ENCODE measurements at places on chromosomes 1 and 21.

DNA sequence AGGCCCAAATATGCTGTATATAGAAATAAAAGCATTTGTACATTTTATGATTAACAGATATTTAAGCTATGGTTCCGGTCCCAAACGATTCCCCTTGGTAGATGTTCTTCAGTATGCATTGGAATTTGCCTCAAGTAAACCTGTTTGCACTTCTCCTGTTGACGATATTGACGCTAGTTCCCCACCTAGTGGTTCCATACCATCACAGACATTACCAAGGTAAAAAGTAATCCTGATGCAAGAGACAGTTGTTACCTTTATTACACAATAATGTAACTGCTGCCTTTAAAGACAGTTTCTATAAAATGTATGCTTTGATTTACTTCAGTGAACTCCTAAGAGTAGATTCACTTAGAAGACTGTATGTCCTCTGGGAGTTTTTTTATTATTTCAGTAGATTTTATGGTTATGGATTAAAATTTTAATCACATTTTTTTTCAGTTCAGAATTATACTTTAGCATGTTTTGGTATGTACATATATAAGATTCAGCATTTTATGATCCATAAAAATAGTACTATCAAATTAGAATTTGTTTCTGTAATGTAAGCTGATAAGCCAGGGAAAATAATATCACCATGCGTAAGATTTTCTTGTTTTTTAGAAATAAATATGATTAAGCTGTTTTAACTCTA is 96.5 kb downstream of the USP25 start:
- no peak for DNase-seq

DNA sequence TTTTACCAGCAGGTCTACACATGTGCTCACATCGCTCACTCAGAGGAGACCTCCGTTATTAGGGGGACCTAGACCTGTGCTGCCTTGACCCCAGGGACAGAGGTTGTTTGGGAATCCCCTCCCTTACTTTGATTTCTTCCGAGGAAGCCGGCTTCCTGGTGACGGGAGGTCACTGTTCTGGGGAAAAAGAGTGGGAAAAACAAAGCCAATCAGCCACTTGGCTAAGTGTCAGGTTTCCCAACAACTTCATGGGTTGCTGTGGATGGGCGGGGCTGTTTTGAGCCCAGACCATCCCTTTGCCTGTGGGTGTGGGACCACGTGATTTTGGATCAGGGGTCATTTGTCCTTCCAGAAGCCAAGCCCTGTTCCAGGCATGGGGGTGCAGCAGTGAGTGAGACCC is 7.1 kb upstream of the KCNAB2 start:
- DNase-seq: no peak

DNA sequence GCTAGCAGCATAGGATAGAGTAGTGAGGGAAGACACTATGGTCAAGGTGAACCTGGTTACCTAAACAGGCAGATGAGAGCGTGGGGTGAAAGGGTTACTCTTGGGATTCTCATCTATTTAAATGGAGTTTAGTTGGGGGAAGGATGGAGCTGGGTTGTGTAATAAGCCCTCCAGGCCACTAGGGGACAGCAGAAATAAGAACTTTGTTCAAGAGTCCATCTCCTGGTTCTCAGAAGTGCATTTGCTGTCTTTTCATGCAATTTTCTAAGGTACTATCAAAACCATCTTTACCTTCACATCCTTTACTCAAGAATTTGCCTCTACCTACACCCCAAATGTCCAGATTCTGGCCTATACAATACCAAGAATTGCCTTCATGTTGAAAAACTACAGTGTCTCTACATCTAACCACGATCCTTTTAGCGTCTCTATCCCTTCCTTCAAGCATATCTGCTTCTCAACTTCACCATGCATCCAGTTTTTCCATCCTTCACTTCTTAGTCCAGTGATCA is 28.0 kb downstream of the SLAMF1 start:
- DNase-seq: no peak

DNA sequence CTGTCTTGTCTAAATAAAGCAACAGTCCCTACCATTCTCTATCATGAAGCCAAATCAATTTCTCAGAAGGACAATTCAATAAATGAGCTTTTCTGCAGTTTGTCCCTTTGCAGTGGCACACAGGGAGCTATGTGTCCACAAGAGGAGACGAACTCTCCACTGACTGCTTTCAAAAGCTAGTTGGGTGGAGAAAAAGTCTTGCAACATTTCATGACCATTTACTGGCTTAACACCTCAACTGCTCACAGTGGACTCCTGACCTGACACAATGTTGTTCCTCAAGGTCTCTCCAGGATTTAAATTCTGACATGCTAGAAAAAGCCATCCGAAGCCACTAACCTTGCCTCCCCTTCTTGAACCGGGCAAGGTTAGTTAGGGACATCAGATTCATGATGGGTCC is 111.7 kb downstream of the TIAM1 start:
- DNase-seq: no peak

GRCh38 chr1:159015440-159015909 is 5.8 kb downstream of the IFI16 start:
- DNase-seq: peak; percentile 39

DNA sequence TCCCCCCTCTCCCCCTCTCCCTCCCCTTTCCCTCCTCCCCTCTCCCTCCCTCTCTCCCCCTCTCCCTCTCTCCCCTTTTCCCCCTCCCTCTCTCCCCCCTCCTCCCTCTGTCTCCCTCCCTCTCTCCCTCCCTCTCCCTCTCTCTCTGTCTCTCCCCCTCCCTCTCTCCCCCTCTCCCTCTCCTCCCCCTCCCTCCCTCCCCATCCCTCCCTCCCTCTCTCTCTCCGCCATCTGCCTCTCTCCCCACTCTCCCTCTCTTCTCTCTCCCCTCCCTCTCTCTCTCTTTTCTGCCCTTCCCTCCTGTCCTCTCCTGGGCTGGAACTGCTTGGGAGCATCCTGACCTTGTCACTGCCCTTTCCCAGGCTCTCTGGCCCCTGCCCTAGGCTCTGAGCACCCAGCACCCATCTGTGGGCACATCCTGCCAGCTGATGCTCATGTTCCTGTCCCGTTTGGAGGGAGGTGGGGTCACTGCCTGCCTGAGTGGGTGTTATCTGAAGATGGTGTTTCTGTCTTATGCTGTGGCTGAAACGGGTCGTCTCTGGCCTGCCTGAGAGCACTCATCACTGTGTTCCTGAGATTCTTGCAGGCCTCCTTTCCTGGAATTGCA is 10.8 kb downstream of the FTCD start:
- DNase-seq: no peak

DNA sequence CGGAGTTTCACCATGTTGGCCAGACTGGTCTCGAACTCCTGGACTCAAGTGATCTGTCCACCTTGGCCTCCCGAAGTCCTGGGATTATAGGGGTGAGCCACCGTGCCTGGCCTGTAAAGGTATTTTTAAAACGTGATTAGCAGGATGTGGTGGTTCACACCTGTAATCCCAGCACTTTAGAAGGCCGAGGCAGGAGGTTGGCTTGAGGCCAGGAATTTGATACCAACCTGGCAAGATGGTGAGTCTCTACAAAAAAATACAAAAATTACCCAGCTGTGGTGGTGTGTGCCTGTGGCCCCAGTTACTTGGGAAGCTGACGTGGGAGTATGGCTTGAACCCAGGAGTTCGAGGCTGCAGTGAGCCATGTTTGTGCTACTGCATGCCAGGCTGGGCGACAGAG is 43.3 kb upstream of the SOD1 start:
- DNase-seq: no peak

DNA sequence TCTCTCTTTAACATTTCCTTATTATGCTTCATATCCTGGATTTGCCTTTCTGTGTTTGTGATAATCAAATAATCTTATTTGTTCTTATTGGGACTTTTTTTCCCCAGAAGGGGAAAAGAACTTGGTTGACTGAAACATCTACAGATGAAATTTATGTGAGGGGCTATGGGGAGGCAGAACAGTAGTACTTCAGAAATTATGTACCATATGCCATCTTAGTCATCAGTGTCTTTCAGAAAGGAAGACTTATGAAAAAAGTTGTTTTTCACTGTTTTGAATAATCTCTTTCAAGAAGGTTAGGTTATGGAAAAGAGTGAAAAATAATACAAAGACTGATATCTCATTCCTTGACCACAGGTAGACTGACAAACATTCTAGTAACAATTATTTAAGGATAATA is 30.2 kb upstream of the TRAF5 start:
- DNase-seq: no peak

DNA sequence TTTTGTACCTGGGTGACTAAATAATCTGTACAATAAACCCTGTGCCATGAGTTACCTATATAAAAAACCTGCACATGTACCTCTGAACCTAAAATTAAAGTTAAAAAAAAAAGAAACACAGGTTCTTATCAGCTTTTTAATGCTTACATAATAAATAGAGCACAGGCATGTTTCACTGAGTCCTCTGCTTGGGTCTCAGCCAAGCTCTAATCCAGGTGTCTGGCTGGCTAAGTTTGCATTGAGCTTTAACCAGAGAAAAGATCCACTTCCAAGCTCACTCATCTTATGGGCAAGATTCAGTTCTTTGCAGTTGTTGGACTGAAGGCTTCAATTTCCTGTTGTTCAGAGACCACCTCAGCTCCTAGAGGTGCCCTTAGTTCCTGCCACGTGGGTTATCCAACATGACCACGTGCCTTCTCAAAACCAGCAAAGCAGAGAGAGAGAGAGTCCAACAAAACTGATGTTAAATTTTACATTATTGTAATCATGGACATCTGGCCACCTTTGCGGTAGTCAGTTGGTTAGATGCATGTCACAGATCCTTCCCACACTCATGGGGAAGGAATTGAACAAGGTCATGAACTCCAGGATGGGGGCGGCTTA is 68.2 kb upstream of the TMPRSS2 start:
- DNase-seq: no peak
